ENCODE measurements at places on chromosomes 6 and 20.
A peak's percentile ranks its signal among the peaks of the same experiment; 100 is the strongest.

- no peaks in the 10 kb centered on the region for H3K4me1 ChIP-seq
- H3K4me3 ChIP-seq, result no peak overlapping the region
- no peaks in the 10 kb centered on the region for H3K36me3 ChIP-seq
- peaks cover 15% of the 10 kb centered on the region for H3K27me3 ChIP-seq
These were observed 278.5 kb downstream of the BMP7 start for GRCh38 chr20:56987986-56988385.

GRCh38 chr6:151130329-151130728 lies 109.4 kb upstream of the AKAP12 start:
- H3K27ac ChIP-seq, result no peak overlapping the region
- H3K4me1 ChIP-seq, result no peaks in the 10 kb centered on the region
- DNase-seq, result no peak
- no peaks in the 10 kb centered on the region for H3K36me3 ChIP-seq
- no peaks in the 10 kb centered on the region for H3K27me3 ChIP-seq
- no peak overlapping the region for H3K4me3 ChIP-seq

DNA sequence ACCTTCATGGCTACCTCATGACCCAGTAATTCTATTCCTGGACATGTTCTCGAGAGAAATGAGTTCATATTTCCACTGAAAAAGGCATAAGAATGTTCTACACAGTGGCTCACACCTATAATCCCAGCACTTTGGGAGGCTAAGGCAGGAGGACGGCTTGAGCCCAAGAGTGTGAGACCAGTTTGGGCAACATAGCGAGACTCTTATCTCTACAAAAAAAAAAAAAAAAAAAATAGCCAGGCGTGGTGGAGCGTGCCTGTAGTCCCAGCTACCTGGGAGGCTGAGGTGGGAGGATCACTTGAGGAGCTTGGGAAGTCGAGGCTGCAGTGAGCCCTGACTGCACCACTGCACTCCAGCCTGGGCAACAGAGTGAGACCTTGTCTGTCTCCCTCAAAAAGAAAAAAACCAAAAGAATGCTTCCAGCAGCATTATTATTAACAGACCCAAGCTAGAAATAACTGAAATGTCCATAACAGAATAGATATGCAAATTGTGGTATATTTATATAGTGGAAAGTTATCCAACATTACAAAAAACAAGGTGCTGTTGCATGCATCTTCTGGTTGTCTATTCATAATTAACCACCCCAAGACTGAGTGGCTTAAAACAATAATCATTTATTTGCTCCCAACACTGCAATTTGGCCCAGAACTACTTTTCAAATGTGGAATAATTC lies 9.4 kb upstream of the RAB44 start:
- no peak overlapping the region for H3K27ac ChIP-seq
- no peak overlapping the region for H3K4me3 ChIP-seq
- no peak for DNase-seq
- no peaks in the 10 kb centered on the region for H3K27me3 ChIP-seq
- H3K36me3 ChIP-seq, result peaks cover 11% of the 10 kb centered on the region

- no peak overlapping the region for H3K4me3 ChIP-seq
- peaks cover 77% of the 10 kb centered on the region for H3K27me3 ChIP-seq
- no peaks in the 10 kb centered on the region for H3K4me1 ChIP-seq
- no peaks in the 10 kb centered on the region for H3K36me3 ChIP-seq
- no peak for DNase-seq
These were observed 109.4 kb downstream of the TBXT start for GRCh38 chr6:166058064-166058739.

GRCh38 chr6:73542891-73543290 lies 22.1 kb upstream of the EEF1A1 start:
- DNase-seq, result no peak
- H3K4me1 ChIP-seq, result no peaks in the 10 kb centered on the region
- H3K27me3 ChIP-seq, result no peaks in the 10 kb centered on the region

DNA sequence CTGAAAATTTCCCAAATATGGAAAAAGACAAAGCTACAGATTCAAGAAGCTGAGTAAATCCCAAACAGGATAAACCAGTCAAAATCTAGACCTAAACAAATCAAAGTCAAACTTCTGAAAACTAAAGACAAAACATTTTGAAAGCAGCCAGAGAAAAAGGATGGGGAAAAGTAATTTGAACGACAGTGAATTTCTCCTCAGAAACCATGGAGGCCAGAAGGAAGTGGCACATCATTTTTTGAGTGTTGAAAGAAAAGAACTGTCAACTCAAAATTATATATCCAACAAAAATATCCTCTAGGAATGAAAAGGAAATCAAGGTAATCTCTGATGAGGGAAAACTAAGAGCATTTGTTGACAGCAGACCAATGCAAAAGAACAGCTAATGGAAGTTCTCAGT lies 6.8 kb downstream of the RAB23 start:
- H3K4me1 ChIP-seq, result peaks cover 12% of the 10 kb centered on the region
- no peak overlapping the region for H3K4me3 ChIP-seq
- no peak for DNase-seq
- no peaks in the 10 kb centered on the region for H3K36me3 ChIP-seq
- no peak overlapping the region for H3K27ac ChIP-seq

DNA sequence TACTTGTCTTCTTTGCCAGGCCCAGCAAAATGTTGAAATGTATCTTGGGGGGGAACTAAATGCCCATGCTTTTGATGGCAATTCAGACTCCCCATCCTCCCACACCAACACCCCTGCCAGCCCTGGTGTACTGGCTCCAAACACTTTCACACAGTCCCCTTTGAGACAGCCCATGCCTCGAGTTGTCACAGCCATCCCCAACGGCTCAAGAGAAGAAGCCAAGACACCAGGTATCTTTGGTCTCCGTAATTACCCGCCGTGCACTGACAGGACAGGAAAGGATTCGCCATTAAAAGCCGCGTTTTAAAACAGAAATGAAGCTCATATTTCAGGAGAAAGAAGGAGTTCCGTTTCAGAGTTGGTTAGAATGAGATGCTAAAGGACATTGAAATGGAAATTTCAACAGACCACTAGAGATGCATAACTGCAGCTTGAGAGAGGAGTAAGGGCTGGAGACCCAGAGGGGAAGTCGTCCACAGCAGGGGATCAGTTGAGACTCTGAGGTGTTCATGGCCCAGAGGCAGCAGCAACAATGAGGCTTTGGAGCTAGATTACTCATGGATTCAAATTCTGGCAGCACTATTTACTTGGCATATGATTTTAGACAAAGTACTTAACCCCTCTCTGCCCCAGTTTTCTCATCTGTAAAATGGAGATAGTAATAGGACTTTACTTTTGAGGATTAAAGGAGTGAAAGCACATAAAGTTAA lies 63.5 kb upstream of the ADGRF1 start:
- peaks cover 25% of the 10 kb centered on the region for H3K27me3 ChIP-seq
- no peak overlapping the region for H3K27ac ChIP-seq
- H3K4me3 ChIP-seq, result no peak overlapping the region
- no peaks in the 10 kb centered on the region for H3K36me3 ChIP-seq
- DNase-seq, result no peak
- H3K4me1 ChIP-seq, result no peaks in the 10 kb centered on the region

DNA sequence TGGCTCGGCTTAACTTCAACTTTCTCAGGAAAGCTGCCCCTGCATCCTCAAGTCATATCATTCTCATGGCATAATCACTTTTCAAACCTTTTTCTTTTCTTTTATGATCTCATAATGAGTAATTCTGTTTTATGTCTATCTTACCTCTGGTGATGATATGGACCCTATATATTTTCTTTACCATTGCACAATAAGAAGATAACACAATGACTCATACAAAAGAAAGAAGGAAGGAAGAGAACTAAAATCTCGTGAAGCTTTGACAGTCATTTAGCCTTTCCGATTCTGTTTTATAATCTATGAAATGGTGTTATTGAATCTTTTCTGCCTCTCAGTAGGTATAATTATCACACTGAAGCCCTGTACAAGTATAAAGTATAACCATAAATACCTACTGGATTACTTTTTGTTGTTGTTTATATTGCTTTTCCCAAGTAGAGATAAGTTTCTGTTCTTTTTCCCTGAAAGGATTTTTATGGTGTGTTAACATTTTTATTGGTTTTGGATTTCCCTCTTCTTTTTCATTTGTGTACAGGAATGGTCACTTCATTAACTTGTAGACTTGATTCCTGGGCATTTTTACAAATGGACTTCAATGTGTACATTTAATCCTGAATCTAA lies 300.9 kb downstream of the LAMA2 start:
- H3K27ac ChIP-seq, result no peak overlapping the region
- no peaks in the 10 kb centered on the region for H3K4me1 ChIP-seq
- no peak for DNase-seq
- peaks cover 7% of the 10 kb centered on the region for H3K27me3 ChIP-seq

- H3K27me3 ChIP-seq, result no peaks in the 10 kb centered on the region
- H3K4me3 ChIP-seq, result no peak overlapping the region
- DNase-seq, result no peak
- H3K27ac ChIP-seq, result no peak overlapping the region
- H3K36me3 ChIP-seq, result no peaks in the 10 kb centered on the region
These were observed 666.4 kb upstream of the PTCHD4 start for GRCh38 chr6:48777411-48777810.

- no peak overlapping the region for H3K4me3 ChIP-seq
- H3K27ac ChIP-seq, result no peak overlapping the region
- H3K4me1 ChIP-seq, result no peaks in the 10 kb centered on the region
- no peaks in the 10 kb centered on the region for H3K36me3 ChIP-seq
- no peaks in the 10 kb centered on the region for H3K27me3 ChIP-seq
These were observed 125.2 kb downstream of the BMP2 start for GRCh38 chr20:6892724-6893123.

GRCh38 chr6:108838101-108838717 lies 10.0 kb upstream of the ARMC2 start:
- peaks cover 37% of the 10 kb centered on the region for H3K4me1 ChIP-seq
- peaks cover 3% of the 10 kb centered on the region for H3K36me3 ChIP-seq
- no peak for DNase-seq
- H3K27ac ChIP-seq, result peak overlapping the region; percentile 77

- DNase-seq, result no peak
- no peaks in the 10 kb centered on the region for H3K36me3 ChIP-seq
- no peak overlapping the region for H3K4me3 ChIP-seq
- H3K4me1 ChIP-seq, result no peaks in the 10 kb centered on the region
These were observed 144.5 kb upstream of the MCHR2 start for GRCh38 chr6:100138346-100139022.

DNA sequence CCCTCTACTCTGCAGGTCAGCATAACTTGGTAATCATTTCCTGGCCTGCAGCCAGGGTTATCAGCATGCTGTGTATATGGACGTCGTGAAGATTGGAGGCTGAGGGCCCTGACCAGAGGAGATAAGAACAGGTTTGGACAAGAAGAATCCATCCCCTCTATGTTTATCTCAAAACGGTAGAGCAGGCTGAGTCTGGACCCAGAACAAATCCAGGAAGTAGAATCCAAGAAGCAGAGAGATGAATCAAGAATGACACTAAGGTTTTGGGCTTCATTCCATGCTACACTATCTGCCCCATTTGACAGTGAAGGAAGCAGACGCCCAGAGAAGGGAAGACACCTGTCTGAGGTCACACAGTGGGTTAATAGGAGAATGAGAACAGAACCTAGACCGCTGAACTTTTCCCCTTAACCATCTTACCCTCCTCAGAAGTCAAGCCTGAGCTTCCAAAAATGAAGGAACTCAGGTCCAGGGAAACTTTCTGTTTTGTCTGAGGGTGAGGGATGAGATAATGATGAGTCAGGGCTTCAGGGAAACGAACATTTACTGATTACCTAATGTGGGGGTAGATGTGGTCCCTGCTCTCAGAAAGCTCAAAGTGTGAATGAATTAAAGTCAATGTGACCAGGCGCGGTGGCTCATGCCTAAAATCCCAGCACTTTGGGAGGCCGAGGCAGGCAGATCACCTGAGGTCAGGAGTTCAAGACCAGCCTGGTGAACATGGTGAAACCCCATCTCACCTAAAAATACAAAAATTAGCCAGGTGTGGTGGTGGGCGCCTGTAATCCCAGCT lies 9.4 kb upstream of the COMMD7 start:
- DNase-seq, result no peak
- H3K4me1 ChIP-seq, result no peaks in the 10 kb centered on the region
- H3K4me3 ChIP-seq, result no peak overlapping the region
- no peak overlapping the region for H3K27ac ChIP-seq
- no peaks in the 10 kb centered on the region for H3K36me3 ChIP-seq
- H3K27me3 ChIP-seq, result no peaks in the 10 kb centered on the region

- peaks cover 5% of the 10 kb centered on the region for H3K36me3 ChIP-seq
- peaks cover 39% of the 10 kb centered on the region for H3K4me1 ChIP-seq
- no peak overlapping the region for H3K4me3 ChIP-seq
These were observed 3.2 kb downstream of the OSBPL2 start for GRCh38 chr20:62241506-62241905.

- no peaks in the 10 kb centered on the region for H3K4me1 ChIP-seq
- H3K27me3 ChIP-seq, result no peaks in the 10 kb centered on the region
- no peak for DNase-seq
- H3K4me3 ChIP-seq, result no peak overlapping the region
- H3K27ac ChIP-seq, result no peak overlapping the region
These were observed 731.3 kb upstream of the NRSN1 start for GRCh38 chr6:23394681-23395080.

GRCh38 chr20:18436847-18437246 lies 30.0 kb downstream of the DZANK1 start:
- no peaks in the 10 kb centered on the region for H3K4me1 ChIP-seq
- peak overlapping the region; percentile 86 for H3K27ac ChIP-seq
- DNase-seq, result no peak
- no peaks in the 10 kb centered on the region for H3K36me3 ChIP-seq
- H3K27me3 ChIP-seq, result no peaks in the 10 kb centered on the region

DNA sequence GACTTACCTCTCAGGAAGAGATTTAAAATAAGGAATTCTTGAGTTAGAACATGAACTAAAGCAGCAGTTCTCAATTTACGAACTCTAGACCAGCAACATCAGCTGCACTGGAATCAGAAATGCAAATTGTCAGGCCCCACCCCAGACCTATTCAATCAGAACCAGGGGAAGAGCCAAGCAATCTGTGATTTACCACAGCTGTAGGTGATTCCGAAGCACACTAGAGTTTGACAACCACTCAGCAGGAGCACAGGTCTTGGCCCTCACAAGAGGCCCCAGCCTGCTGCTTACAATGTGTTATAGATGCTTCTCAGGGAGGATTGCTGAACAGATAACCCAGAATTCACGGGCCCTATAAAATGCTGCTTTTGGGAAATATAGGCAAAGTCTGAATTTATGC lies 279.2 kb downstream of the PTPRK start:
- H3K27me3 ChIP-seq, result no peaks in the 10 kb centered on the region
- H3K36me3 ChIP-seq, result no peaks in the 10 kb centered on the region
- no peak overlapping the region for H3K4me3 ChIP-seq
- no peaks in the 10 kb centered on the region for H3K4me1 ChIP-seq
- no peak overlapping the region for H3K27ac ChIP-seq

DNA sequence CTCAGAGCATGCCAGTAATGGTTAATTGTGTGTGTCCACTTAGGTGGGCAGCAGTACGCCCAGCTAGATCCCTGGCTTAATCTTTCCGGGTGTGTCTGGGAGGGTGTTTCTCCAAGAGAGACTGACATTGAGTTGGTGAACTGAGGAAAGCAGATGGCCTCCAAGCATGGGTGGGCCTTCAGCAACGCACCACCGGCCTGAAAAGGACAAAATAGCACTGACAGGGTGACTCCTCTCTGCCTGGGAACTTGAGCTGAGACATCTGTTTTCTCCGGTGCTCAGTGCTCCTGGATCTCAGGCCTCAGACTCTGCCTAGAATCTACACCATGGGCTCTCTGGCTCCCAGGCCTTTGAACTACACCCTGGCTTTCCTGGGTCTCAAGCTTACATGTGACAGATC lies 43.2 kb downstream of the C6orf118 start:
- H3K4me1 ChIP-seq, result no peaks in the 10 kb centered on the region
- H3K27me3 ChIP-seq, result no peaks in the 10 kb centered on the region
- H3K27ac ChIP-seq, result no peak overlapping the region
- no peak for DNase-seq

GRCh38 chr6:137699031-137699683 lies 167.9 kb upstream of the TNFAIP3 start:
- H3K36me3 ChIP-seq, result peaks cover 2% of the 10 kb centered on the region
- no peak for DNase-seq
